Stimulated activated CD4-positive, alpha-beta T cell treated with anti-CD3 and anti-CD28 coated beads, Interleukin-1b, Interleukin-23, amount 100 ng/mL, for 24 hours (primary cell): ENCODE measurements at places on chromosomes 3 and 15.

DNA sequence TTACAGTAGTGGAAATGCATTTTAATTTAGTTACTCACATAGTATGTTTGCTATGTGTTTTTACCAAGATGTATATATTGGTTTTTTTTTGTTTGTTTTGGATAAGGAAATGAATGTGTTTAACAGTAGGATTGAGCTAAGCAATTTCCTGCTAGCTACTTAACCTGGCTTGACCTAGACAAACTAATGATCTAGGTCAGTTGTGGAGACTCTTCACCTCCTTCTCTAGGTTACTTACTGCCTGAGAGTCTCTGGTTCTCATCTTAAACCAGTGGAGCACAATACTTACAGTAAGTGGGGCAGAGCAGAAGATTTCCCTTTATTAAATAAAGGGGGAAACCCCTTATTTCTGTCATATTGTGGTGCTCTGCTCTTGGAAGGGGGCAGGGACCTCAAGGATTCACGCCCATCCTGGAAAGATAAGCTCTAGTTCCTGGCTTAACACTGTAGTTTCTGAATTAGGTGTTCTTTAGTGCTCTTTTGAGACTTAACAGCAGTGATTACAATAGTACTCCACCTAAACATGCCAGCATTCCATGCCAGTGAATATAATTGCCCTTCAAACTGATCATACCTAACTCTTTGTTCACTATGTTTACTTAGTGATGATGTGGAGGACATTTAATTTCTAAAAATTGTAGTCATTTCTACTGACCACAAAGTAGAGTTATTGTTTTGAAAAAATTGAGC, 79.9 kb downstream of the UBP1 start:
- no peak for DNase-seq

GRCh38 chr3:58559586-58559985, 17.6 kb downstream of the FAM107A start:
- no peak for DNase-seq

DNA sequence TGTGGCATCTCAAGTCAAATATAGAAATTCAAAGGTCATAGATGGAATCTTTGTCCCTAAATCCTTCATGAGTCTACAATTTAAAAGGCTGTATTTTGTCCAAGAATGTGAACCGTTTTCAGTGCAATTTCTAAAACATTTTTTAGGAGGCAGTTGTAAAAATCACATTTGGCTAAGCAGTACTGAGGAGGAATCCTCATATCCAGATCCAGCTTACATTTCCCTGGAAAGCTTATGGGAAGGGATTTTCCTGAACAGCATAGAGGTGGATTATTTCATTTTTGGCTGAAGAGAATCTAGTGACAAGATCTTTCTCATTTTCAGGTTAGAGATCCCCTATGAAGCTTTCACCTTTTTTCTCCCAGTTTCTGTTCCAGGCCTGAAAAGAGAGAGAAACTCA, 178.4 kb downstream of the POLR2M start:
- DNase-seq, result no peak

DNA sequence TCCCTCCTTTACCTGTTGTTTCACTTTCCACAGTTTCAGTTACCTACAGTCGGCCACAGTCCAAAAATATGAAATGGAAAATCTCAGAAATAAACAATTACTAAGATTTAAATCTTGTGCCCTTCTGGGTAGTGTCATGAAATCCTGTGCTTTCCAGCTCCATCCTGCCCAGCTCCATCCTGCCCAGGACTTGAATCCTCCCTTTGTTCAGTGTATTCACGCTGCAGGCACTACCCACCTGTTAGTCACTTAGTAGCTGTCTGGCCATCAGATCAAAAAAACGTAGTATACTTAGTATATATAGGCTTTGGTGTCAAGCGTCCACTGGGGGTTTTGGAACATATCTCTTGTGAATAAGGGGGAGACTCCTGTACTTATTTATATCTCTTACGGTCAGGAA, 329.0 kb upstream of the SEMA6D start:
- DNase-seq, result no peak

GRCh38 chr3:41241800-41242571, 42.7 kb downstream of the CTNNB1 start:
- no peak for DNase-seq

DNA sequence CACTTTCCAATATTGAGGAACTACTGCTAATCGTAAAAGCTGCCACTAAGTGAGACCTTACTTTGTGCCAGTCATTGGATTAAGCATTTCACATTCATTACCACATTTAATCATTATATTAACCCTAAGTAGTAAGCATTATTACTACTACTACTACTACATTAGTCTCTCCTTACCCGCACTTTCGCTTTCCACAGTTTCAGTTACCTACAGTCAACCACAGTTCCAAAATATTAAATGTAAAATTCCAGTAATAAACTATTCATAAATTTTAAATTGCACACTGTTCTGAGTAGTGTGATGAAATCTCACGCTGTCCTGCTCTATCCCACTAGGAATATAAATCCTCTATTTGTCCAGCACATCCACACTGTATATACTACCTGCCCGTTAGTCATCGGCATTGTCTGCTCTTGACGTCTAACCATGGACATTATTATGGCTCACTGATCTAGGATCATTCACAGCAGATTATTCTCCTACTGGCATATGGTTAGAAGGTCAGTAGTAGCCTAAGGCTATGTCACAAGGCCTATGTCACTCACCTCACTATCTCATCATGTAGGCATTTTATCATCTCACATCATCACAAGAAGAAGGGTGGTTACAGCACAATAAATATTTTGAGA, 121.1 kb downstream of the GSK3B start:
- no peak for DNase-seq

- DNase-seq, result no peak
These were observed 55.8 kb upstream of the TSPAN3 start for GRCh38 chr15:77126529-77127326.

- DNase-seq, result no peak
These were observed 36.4 kb upstream of the MYZAP start for GRCh38 chr15:57555270-57555669.

DNA sequence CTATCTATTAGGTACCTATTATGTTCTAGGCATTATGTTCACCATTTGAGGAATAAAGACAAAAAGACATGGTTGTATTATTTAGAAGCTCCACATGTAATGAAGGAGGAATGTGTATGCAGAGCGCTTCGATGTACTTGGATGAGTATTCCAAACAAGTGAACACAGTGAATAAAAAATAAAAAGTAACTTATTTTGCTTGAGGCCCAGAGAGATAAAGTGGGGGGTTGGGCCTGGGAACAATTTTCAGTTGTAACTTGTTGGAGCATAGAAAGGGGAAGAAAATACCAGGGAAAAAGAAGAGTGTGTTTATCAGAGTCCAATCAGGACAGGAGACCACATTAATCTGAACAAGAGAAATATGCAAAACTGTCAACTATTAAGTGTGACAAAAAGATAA, 445.7 kb upstream of the BCHE start:
- no peak for DNase-seq

- no peak for DNase-seq
These were observed 40.9 kb upstream of the PTPN23 start for GRCh38 chr3:47339951-47340350.

- no peak for DNase-seq
These were observed 67.8 kb downstream of the ITGA11 start for GRCh38 chr15:68364028-68364659.

GRCh38 chr3:111130827-111131226, 59.2 kb downstream of the NECTIN3 start:
- no peak for DNase-seq

GRCh38 chr3:43399034-43399433, 112.7 kb downstream of the SNRK start:
- no peak for DNase-seq

DNA sequence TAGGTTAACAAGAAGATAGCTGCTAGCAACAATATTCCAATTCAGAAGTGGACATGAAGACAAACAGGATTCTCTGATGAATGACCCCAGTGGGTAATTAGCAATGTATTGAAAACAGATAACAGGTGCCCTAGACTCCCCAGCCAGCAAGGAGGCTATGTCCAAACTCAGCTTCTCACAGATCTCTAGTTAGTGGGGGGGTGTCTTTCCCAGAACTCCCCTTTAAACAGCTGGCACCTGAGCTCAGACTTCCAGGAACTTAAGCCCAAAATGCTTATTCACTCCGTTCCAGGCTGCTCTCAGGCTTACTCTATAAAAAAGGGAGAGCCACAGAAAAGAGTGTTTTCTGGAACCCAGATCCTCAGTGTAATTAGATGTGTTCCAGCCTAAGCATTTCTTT, 423.0 kb upstream of the THBS1 start:
- DNase-seq, result no peak

DNA sequence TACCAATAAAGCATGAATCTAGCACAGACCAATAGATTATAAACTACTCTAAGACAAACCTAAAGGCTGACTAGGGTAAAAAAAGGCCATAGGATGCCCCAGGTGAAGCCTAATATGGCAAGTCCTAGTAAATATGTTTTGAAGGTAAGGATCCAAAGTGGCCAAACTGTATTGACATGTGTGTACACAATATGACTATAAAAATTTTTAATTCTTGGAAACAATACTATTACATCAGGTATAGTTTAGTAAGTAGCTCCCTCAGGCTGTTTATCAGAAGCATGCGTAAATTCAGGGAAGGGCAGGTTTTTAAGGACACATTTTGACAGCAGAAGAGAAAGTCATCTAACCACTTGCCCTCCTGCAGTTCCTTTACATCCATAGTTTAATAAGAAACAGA, 18.8 kb downstream of the GNB4 start:
- no peak for DNase-seq

- DNase-seq, result no peak
These were observed 19.2 kb downstream of the CDIN1 start for GRCh38 chr15:36598529-36599177.

DNA sequence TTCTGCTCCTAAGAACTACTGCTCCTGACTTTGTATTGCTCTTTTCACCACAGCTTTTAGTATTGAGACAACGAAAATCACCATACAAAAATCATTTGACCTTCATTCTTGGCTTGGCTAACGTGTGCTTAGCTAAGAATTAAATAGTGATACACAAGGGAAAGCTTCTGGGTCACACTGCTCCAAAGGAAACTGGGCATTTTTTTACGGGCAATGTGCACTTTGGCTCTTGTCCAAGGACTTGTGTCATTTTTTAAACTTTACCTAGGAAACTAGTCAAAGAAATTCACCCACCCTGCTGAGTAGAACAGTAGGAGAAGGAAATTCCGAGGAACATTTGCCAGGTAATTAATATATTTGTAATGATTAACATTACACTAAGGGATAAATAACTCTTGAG, 19.8 kb downstream of the WDR72 start:
- DNase-seq, result no peak

DNA sequence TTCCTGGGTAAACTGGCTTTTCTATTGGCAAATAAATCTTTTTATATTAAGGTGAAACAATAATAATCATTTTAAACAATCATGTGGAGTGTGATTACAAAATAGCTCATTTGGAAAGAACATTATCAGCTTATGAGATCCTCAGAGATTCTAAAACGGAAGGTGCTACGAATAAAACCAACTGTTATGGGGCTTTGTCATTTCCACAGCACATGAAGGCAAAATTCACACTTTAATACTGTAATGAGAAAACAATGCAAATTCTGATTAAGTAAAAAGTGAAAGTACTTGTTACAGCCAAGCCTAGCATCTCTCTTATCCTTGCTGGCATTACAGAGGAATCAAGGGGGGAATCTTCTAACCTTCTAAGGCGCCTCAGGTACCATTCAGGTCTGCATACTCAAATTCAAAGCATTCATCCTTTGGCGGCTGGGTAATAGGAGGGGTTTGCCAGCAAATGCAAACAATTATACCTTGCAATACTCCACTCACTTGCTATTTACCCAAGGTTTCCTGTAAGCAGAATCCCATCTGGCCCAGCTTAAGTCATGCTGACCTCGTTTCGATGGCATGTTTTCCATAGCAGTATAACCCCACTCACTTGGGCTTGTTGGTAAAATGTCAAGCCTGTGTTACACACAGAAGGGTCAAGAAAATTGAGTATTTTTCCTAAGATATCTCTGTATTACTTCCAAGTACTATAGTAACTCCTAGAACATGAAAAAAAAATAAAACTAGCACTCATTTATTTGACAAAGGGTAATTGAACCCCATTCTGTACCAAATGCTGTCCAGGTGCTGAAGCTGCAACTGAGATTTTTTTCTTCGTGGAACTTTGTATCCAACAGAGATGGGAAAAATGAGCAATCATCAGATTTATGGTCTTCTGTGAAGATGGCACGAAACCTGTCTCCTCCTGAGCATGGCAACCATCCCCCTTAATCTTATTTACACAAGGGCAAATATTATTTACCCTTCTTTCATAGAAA, 183.7 kb upstream of the LMCD1 start:
- DNase-seq, result no peak

GRCh38 chr3:38454884-38455638, 1.4 kb downstream of the ACVR2B start:
- no peak for DNase-seq

DNA sequence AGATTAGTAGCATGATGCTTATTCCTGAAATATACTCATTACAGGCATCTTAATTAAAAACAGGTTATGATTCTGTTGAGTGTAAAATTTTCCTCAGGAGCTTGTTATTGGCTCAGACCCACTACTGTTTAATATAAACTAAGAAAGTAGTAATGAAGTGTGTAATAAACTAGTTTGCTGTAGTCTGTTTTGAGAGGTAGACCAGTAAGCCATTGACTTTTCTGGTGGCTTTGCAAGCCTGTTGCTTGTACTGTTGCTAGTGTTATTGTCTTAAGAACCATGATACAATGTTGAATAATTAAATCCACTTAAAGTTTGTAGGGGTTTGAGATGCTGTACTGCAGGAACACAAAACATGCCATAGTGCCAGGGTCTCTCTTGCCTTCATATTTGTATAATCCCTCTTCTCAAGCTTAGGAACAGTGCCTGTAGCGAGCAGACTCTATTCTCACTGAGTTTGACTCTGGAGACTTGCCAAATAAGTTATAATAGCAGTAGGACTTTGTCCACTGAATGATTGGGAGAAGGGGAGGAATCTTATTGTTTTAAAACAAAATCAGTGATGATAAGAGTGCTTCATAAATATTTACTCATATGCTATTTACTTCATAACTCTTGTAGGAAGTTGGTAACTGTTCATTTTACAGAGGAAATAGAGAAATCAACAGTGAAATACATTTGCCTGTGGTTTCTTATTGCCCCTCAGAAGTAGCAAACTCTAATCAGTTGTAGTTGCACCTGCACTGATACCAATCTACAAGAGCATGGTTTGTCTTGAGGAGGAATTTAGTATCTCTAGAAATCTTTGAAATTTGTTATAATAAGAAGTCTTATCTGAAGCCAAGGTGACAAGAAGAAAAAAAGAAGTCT, 13.4 kb downstream of the TCF12 start:
- no peak for DNase-seq

DNA sequence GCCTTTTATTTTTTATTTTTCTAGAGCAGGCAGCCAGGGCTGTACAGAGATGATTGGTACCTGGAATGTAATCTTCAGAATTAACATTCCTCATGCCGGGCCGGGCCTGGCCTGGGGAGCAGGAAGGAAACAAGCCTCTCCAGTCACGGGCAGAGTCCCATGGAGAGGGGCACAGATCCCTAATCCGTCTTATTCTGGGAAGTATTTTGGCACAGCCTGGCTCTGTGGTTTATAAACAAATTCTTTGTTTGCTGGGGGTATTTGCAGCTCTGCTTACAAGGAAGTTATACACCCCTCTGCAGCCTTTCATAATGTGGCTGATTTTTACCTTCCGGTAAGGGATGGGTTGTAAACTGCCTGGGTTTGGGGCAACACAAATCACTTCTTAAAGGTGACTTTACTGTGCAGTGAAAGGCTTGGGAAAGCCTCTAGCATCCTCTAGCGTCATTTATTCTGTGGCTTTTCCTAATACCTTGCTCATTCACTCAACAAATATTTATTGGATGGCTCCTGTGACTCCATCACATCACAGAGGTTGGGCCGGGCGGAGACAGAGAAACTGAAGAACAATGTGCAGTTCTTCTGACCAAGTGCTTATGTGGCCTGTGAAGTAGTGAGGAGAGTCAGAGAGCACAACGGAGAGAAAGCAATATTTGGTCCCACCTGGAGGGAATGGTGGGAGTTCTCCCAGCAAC, 2.7 kb downstream of the SLC6A20 start:
- DNase-seq, result no peak
